ENCODE measurements at places on chromosomes 7 and 10. TPM values are rescaled to one million over a fixed set of nuclear protein-coding genes. Genes with fewer than 3 reads are reported as not detected.
A peak's percentile ranks its signal among the peaks of the same experiment; 100 is the strongest.

GRCh38 chr7:123876557-123877256 lies 31.7 kb downstream of the HYAL4 start:
- DNase-seq: no peak
- H3K27ac ChIP-seq: no peak overlapping the region
- H3K4me3 ChIP-seq: no peak overlapping the region
- no peaks in the 10 kb centered on the region for H3K36me3 ChIP-seq
- no peaks in the 10 kb centered on the region for H3K27me3 ChIP-seq
- H3K4me1 ChIP-seq: no peaks in the 10 kb centered on the region

- no peak for DNase-seq
- no peak overlapping the region for H3K4me3 ChIP-seq
- H3K27ac ChIP-seq: no peak overlapping the region
- no peaks in the 10 kb centered on the region for H3K4me1 ChIP-seq
- H3K27me3 ChIP-seq: no peaks in the 10 kb centered on the region
Measured at GRCh38 chr7:124462249-124462648, 303.3 kb downstream of the GPR37 start.

RPA3 gene
- 33.5 TPM for total RNA-seq

- no peaks in the 10 kb centered on the region for H3K36me3 ChIP-seq
- no peaks in the 10 kb centered on the region for H3K4me1 ChIP-seq
- no peaks in the 10 kb centered on the region for H3K27me3 ChIP-seq
- H3K27ac ChIP-seq: no peak overlapping the region
- H3K4me3 ChIP-seq: no peak overlapping the region
- DNase-seq: no peak
Measured at GRCh38 chr7:157764193-157764592, 427.4 kb downstream of the DNAJB6 start.

STRA8 gene
- total RNA-seq: not detected

DNA sequence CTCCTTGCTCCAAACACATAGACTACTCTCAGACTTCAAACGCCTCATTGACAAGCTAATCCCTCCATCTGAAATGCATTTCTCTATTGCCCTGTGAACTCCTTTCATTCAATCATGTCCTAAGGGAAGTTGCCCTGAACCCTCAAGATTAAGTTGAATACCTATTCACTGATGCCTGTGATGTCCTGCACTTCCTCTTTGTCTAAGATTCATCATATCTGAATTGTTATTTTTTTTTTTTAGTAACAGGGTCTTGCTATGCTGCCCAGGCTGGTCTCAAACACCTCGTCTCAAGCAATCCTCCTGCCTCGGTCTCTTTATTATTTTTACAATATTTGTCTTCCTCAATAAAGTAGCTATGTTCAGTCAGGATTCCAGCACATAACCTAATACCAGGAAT lies 3.2 kb downstream of the PSMA2 start:
- H3K4me1 ChIP-seq: peaks cover 23% of the 10 kb centered on the region
- no peaks in the 10 kb centered on the region for H3K27me3 ChIP-seq
- no peak for DNase-seq

DNA sequence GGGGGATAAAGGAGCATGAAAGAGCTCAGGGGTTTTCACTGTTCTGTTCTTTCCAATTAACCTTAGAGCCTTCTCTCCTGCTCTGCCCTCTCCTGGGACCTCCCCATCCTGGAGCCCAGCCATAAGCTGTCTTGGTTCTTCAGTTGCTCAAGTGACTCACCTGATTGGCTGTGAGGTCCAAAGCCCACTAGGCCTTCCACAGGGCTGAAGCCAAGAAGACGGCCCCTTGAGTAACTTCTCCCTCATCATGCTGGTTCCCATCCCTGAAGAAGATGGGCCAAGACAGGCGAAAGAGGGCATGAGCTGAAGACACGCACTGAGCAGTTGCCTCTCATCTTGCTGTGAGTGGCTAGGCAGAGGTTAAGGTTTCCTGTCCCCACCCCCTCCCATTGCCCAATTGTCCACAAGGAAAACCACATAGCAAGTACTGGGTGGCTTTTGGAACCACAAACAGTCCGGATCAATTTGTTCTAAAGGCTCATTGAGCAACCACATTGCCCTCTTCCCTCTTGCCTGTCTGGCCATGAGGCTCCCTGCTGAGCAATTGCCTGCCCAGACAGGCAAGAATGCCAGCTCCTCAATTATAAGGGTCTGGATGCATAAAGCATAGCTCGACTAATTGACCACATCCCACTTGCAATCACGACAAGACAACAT lies 43.9 kb upstream of the GPAM start:
- no peaks in the 10 kb centered on the region for H3K36me3 ChIP-seq
- H3K27me3 ChIP-seq: no peaks in the 10 kb centered on the region
- H3K4me1 ChIP-seq: peaks cover 69% of the 10 kb centered on the region
- DNase-seq: peak; percentile 68
- peak overlapping the region; percentile 65 for H3K27ac ChIP-seq
- no peak overlapping the region for H3K4me3 ChIP-seq

GRCh38 chr7:120337308-120337907 lies 64.4 kb downstream of the KCND2 start:
- no peaks in the 10 kb centered on the region for H3K36me3 ChIP-seq
- no peaks in the 10 kb centered on the region for H3K27me3 ChIP-seq
- no peak for DNase-seq
- H3K4me3 ChIP-seq: no peak overlapping the region

DNA sequence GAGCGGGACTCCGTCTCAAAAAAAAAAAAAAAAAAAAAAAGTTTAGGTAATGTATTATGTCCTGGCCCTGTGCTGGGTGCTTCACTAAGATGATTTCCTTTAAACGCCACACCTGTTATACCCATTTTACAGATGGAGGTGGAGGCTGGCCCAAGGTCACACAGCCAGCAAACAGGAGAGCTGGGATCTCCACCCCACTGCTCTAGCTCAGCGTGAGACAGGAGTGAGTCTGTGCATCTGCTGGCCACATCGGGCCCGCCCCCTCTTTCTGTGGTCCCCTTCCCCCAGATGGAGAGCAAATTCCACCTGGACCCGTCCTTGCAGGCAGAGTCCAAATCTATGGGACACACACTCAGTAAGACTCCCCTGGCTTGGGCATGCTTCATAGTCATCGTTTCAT lies 51.0 kb downstream of the LHPP start:
- H3K36me3 ChIP-seq: no peaks in the 10 kb centered on the region

- no peak overlapping the region for H3K4me3 ChIP-seq
- peak; percentile 64 for DNase-seq
- H3K36me3 ChIP-seq: no peaks in the 10 kb centered on the region
- H3K27ac ChIP-seq: peak overlapping the region; percentile 10
- H3K4me1 ChIP-seq: peaks cover 22% of the 10 kb centered on the region
Measured at GRCh38 chr7:16926283-16926682, 44.5 kb upstream of the AGR3 start.

GRCh38 chr10:91088300-91089140 lies 131.9 kb upstream of the PCGF5 start:
- H3K4me1 ChIP-seq: no peaks in the 10 kb centered on the region
- H3K4me3 ChIP-seq: no peak overlapping the region
- no peak overlapping the region for H3K27ac ChIP-seq
- H3K36me3 ChIP-seq: no peaks in the 10 kb centered on the region
- no peaks in the 10 kb centered on the region for H3K27me3 ChIP-seq
- DNase-seq: no peak

DNA sequence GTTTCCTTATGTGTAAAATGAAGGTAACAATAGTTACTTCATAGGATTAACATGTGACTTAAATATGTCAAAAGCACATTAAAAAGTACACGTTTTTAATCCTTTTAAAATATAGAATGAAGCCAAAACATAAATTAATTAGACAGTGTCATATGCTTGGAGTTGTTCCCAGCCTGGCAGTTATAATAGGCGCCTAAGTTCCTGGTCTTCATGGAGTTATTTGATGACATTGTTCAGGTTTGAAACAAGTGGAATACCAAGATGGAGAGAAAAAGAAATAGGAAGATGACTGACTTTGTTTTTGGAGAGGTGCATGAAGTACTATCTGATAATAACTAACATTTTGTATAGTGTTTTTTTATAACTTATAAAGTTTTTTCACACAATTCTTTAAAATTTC lies 67.3 kb downstream of the ZNRF2 start:
- H3K27ac ChIP-seq: no peak overlapping the region
- no peaks in the 10 kb centered on the region for H3K27me3 ChIP-seq
- no peaks in the 10 kb centered on the region for H3K36me3 ChIP-seq
- no peak for DNase-seq
- no peak overlapping the region for H3K4me3 ChIP-seq
